Frontal cortex (tissue), 4 donors: ENCODE measurements at places on chromosomes 7 and 10. TPM values are rescaled to one million over a fixed set of nuclear protein-coding genes. Genes with fewer than 3 reads are reported as not detected.

Gene ATXN7L1
- total RNA-seq: 7.7 TPM

Gene CYP2C19
- total RNA-seq: 0.41 TPM

Gene NACAD
- 4.9 TPM for total RNA-seq

Gene TSPAN15
- 5.7 TPM for total RNA-seq

Gene DDC
- total RNA-seq: 0.82 TPM

Gene CAMK1D
- 19.2 TPM for total RNA-seq

Gene ZNF37A
- 20.0 TPM for total RNA-seq
